Lung microvascular endothelial cell (primary cell): ENCODE measurements at places on chromosomes 16 and 17.

DNA sequence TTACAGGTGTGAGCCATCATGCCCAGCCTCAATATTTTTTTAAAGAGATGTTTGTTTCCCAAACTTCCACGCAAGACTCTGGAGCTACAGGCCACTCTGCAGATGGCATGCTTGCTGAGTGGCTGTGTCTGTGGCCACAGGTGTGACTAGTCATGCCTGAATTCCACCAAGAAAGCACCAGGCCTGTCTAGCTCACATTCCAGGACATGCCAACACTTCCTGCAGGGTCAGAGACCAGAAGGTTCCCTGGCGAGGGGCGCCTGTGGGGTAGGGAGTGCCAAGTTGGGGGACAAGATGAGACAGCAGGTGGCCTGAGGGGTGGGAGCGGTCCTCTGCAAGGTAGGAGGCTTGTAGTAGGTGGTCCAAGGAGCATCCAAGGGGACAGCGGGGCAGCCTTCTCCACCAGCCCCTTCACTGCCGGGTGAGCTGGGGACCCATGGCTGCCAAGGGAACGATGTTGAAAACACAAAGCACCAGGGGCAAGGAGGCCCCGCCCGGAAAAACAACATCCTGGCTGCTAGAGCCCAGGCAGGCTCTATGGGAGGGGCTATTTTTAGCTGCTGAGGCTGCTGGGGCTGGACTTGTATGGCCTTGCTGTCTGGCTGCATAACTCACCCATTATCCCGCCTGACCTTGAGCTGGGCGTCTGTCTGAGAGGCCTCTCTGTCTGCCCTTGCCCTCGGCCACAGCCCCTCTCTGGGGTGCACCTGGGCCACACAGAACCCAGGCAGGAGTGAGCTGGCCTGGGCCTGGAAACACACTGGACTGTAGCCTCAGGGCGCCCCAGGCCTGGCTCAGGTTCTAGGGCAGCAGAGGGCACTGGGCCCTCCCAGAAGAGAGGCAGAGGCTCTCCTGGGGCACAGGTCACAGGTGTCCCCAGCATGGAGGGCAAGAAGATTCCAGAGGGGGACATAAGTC, 5.7 kb downstream of the TRIM47 start:
- peak; percentile 95 for DNase-seq

DNA sequence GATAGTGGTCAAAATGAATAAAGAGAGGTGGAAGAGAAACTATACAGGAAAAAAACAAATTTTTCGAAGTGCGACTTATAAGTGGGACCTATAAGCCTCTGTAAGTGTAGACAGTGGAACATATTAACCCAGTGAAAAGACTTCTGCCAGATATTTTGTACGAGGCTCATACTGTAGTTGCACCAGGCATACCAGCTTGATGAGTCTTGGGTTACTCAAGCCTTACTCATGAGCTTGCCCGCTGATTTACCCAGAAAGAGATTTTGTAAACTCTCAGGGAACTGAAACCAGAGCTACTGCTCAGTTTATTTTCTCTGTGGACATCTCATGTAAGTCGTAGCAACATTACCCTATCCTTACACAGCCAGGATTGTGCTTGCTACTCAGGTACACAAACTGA, 708.0 kb upstream of the SOX9 start:
- DNase-seq = no peak

- no peak for DNase-seq
Observed at GRCh38 chr17:58980706-58981481, 125.8 kb downstream of the TRIM37 start.

GRCh38 chr17:32870969-32871368, 6.0 kb downstream of the MYO1D start:
- no peak for DNase-seq

DNA sequence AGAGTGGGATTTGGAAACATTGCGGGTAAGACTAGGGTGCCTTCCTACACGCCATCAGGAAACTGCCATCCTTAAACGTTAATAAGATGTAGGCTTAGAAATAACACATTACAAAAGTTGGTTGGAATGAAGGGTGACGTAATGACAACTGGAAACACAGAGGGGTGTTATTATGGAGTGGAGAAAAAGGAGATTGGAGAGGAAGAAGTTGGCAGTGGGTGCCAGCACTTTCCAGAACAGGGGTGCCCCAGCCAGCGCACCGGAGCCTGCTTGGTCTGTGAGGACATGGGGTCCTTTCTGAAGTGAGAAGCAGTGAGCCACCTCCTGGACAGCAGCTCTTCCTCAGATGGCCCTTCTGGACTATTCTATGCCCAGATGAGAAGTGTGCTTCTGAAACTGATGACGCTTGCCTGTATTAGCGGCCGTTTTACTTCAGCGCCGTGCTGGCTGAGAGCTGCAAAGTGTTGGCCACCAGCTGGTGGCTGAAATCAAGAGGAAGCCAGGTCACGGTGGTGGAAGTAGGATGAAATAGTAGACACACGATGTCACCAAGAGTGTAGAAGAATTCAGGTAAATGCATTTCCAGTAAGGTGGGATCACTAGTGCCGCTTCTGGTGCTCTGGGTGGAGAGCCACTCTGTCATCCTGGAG, 244.8 kb downstream of the NTN1 start:
- no peak for DNase-seq

DNA sequence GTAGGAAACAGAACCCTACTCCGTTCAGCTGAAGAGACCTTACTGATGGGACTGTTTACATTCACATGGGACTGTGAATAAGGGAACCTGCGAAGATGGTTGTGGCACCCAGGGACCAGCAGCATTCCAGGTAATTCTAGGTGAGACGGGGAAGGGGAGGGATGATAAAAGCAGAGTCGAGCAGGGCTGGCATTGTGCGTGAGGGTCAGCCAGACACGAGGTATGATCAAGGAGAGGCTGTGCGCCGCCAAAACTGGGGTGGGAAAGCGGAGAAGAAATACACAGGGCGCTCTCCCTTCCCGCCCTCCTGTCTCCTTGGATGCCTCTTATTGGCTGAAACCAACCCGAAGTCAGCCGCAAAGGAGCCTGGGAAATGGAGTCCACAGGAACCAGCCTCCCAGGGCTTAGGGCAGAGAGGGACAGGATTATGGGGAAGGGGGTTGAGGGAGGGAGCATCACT, 38.4 kb upstream of the CSNK2A2 start:
- peak; percentile 58 for DNase-seq

GRCh38 chr17:42543190-42544079, 7.4 kb downstream of the NAGLU start:
- no peak for DNase-seq

- DNase-seq = no peak
Observed at GRCh38 chr16:86495756-86496261, 14.5 kb upstream of the FOXF1 start.

DNA sequence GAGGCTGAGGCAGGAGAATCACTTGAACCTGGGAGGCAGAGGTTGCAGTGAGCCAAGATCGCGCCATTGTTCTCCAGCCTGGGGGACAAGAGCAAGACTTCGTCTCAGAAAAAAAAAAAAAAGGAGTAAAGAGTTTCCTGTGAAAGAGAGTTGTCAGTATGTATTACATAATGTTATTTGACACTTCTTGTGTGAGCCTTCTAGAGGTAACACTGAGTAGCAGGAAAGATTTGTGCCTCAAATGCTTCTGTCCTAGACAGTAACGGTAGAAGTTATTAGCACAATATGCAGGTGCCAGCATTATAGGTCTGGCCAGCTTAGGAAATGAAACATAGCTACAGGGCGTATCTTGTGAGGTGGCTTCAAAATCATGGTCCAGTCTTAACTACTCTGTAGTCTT, 6.2 kb downstream of the RPS6KB1 start:
- no peak for DNase-seq

GRCh38 chr17:27217631-27218030, 76.3 kb upstream of the WSB1 start:
- no peak for DNase-seq

DNA sequence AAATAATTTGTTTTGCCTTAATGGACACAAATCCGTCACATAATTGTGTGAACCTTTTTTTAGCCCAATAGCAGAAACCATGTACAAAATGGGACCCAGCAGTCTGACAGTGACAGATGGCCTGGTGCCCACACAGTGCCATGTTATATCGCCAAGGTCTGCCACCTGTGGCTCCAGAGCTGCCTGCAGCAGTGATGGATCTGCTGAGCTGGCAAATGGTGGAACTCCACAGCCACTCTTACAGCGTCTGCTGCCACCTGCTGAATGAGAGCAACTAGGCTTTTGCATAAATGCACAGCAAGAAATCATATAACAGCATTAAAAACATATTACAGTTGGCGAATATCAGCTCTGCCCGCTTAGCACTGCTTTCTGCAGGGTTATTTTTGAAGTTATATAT, 59.4 kb downstream of the NUP93 start:
- DNase-seq = peak; percentile 66

GRCh38 chr16:51854401-51854951, 692.5 kb downstream of the TOX3 start:
- no peak for DNase-seq

GRCh38 chr16:56657555-56658326, at the start of gene MT1F:
Gene MT1F (plus strand): TSS chr16:56657959. CDS start chr16:56658059, 100 bp downstream.
- peak; percentile 50 for DNase-seq

DNA sequence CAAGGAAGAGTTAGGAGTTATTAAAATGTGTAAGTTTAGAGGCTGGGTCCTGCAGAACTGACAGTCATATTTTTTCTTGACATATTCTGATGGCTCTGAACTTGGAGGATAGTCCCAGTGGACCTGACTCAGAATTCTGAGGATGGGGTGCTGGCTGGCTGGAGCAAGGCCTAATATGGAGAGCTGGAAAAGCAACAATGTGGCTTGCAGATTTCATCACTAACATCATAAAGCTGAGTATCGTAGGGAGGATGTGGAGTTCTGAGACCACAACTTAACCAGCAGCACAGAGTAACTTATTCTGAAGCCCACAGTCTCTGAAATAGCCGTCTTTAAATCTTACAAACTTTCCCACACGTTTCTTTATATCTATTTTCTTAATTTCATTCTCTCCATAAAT, 2.3 kb downstream of the KRTAP1-5 start:
- DNase-seq = no peak

DNA sequence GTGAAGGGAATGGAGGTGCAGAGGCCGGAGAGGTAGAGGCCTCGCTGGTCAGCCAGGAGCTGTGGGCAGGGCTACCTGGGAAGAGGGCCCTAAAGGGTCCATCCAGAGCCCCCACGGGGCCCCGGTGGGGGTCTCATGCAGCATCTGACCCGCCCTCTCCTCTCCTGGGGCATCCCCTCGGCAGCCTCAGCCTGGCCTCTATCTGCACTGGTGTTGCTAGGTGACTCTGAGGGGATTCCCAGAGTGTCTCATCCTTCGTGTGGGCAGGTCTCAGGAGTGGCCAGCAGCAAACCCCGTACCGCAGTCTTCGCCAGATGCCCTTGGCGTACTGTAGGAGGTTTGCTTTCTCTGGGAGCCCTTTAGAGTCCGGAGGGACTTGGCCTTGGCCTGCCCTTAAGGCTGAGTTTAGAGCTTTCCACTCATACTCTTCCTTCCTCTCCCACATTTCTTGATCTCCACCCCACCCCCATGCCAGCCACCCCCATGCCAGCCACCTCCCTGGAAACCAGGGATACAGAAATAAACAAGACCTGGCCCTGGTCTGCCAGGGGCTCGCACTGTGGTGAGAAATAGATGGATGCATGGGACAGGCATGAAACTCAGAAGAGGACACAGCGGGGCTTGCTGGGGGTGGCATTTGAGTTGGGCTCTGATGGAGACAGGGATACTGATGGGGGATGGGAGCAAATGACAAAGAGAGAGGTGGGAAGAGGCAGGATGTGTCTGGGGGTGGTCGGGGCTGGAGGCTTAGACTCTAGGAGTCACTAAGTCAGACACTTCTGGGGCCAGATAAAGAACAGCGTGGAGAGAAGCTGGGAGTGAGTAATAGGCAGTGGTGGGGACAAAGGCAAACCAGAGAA, 9.9 kb downstream of the SLC5A10 start:
- DNase-seq = peak; percentile 64

GRCh38 chr17:49987681-49988441, 7.2 kb downstream of the DLX3 start:
- DNase-seq = no peak

- no peak for DNase-seq
Observed at GRCh38 chr17:32525122-32525521, 38.3 kb downstream of the CDK5R1 start.

DNA sequence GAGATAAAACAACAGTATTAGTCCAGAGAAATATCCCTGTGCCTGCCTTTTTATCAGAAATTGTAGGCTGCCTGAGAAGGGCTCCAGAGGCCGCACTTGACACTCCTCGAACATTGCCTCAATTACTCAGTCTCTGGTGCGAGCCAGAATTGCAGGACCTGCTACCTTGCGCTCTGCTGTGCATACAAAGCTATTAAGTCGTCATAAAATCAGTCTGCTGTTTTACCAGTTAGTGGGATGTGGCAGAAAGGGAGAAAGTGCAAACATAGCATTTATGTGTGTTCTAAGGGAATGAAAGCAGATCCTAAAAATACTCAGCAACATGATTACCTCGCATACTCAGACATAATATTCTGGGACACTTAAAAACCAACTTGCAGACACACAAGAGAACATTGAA, 70.6 kb downstream of the TMC6 start:
- DNase-seq = no peak
